Mesendoderm (in vitro differentiated cells): ENCODE measurements at places on chromosomes 1 and 21.
A peak's percentile ranks its signal among the peaks of the same experiment; 100 is the strongest.

DNA sequence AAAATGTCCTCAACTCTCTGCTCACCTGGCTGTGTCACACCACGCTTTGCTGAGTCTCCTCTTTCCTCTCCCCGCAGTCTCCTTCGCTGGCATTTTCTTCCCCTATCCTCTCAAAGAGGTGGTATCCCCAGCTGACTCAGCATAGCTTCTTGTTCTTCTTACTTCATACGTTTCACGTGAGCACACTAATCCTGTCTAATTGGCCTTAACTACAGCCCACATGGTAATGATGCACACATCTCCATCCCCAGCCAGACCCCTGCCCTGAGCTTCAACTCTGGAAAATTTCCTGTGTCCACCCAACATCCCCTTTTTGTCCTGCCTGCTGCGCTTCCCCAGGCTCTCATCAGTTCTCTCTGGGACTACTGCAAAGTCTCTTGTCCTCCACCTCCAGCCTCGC lies 169.8 kb downstream of the TTLL7 start:
- DNase-seq, result no peak

- peak; percentile 12 for DNase-seq
These were observed 344.4 kb downstream of the KCTD3 start for GRCh38 chr1:215911406-215911968.

DNA sequence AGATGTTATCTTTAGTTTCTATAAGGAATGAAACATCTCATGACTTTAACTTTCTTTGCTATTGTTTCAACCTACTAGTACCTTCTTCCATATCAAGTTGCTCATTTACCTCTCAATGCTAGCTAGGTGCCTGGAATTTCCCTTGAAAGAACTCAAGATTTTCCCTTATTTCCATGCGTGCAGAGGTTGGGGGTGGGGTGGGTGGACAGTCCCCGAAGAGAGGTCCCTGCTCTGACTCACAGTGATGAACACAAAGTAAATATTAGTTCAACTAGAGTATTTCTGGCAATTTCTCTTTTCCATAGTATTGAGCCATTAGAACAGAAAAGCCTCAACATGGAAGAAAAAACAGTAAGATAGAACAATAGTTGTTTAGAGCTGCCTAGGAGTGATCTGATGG lies 239.0 kb upstream of the ZP4 start:
- no peak for DNase-seq

GRCh38 chr1:41560496-41560895 lies 76.0 kb upstream of the EDN2 start:
- DNase-seq, result no peak

DNA sequence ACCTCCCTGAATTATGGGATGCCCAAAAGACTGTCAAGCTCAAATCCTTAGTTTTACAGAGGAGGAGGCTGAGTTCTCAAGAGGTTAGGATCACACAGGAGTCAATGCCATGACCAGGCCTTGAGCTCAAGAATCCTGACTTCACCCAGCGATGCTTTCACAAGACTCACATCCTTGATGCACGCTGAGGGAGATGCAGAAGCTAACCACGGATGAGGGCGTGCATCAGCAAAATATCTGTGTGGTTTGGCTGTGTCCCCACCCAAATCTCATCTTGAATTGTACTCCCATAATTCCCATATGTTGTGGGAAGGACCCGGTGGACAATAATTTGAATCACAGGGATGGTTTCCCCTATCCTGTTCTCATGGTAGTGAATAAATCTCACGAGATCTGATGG lies 133.2 kb downstream of the KCNJ6 start:
- DNase-seq, result no peak

- DNase-seq, result peak; percentile 22
These were observed 336.3 kb downstream of the PBX1 start for GRCh38 chr1:164895026-164895912.

- DNase-seq, result no peak
These were observed 54.3 kb upstream of the IKBKE start for GRCh38 chr1:206415942-206416341.

DNA sequence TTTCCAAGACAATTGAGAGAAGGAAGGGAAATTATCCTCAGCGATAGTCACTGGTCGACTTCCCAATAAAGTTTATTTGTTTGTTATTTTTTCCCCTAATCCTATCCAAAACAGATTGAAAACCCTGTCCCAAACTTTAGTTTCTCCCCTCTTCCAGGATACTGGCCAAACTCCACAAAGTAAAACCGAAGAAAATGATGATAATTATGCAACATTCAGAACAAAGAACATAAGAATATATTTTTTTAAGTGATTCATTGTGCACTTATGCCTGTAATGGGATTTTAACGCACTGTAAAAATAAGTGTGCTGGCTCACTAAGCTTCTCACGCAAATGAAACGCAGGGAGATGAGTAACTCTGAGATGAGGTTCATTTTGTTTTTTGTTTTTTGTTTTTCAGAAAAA lies 6.0 kb downstream of the GLIS1 start:
- DNase-seq, result no peak

- no peak for DNase-seq
These were observed 14.4 kb downstream of the LMNA start for GRCh38 chr1:156128654-156129597.

DNA sequence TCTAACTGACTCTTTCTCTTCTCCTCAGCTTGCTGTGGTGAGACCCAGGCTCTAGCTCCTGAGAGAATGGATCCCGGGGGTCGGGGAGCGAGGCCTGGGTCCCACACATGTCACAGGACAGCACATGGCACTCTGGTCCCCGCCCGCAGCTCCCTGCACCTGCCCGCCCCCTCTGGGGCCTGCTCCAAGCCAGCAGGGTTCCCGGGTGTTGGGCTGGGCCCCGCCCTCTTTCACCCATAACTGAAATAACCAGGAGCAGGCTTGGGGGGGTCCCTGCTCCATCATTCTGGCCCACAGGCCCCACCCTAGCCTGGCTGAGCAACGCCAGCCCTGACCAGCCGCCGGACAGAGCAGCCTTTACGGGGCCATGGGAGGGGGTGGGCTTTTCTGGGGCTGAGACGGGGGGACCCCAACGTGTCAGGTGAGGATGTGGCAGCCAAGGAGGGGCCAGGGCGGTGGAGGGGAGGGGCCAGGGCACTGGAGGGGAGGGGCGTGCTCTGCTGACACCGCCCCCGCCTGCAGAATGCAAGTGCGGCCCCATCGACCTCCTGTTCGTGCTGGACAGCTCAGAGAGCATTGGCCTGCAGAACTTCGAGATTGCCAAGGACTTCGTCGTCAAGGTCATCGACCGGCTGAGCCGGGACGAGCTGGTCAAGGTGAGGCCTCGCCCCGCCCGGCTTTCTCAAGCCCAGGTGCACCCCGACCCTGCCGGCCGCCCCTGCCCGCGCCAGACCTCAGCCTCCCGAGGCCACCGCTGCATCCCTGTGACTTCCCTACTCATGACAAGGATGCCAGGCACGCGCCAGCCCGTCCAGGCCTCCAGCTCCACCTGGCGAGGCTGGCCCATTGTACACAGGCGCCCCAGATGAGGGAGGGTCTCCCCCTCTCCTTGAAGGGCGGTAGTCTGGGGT lies 19.4 kb downstream of the COL6A1 start:
- DNase-seq, result no peak

GRCh38 chr1:31064718-31065309 lies 703 bp downstream of the PUM1 start:
- peak; percentile 48 for DNase-seq

DNA sequence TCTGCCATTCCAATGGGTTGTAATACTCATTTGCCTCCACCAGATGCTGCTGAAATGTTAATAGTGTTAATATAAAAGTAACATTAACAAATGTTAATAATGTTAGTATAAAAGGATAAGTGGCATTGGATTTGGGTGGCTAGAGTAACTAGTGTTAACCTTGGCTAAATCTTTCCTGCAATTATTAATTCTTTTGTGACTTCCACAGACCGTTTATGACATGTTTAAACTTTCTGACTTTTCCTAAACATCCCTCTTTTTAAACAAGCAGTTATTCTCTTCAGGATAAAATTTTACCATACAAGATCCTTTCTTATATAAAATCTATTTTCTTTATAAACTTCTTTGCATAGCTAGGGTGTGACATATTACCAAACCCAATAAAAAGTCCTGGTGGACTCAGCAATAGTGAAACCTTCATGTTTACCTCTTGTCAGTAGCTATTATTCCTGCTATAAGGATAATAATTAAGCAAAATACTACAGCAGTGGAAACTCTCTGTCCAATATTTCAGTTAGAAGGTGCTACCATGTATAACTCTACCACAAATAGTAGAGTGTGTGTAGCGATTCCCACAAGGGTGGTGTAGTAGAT lies 41.5 kb downstream of the CCDC30 start:
- peak; percentile 33 for DNase-seq

GRCh38 chr1:183419399-183419798 lies 1.2 kb upstream of the NMNAT2 start:
- no peak for DNase-seq

DNA sequence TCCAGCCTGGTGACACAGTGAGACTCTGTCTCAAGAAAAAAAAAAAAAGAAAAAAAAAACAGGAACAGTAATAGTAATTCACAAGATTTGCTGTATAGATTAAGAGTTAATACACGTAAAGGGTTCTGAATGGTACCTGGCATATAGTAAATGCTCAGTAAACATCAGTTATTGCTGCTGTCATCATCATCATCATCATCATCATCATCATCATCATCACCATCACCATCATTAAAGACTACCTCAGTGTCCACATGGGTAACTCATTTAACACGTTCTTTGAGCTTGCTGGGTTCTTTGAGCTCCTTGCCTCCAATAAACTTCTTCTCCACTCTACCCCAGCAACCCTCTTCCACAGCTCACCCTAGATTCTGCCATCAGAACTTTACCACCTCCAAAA lies 55.0 kb downstream of the KIAA0319L start:
- no peak for DNase-seq

GRCh38 chr1:88983791-88984559 lies 8.5 kb downstream of the KYAT3 start:
- DNase-seq, result peak; percentile 68

DNA sequence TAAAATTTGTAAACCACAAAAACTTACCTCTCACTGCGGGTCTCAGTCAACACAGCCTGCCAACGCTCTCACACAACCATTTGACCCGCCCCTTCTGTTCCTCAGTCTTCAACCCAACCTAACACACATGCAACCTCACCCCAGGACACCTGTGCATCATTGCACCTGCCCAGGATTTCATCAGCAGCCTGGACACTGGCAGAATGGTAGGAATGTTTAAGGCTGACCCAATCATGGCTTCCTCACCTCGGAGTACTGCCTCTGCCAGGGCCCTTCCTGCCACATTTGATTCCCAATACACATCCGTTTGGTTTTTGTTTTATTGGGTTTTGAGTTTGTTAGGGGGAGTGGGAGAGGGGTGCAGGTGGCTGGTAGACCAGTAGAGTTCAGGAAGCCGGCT lies 40.7 kb downstream of the TOMM20 start:
- DNase-seq, result no peak

DNA sequence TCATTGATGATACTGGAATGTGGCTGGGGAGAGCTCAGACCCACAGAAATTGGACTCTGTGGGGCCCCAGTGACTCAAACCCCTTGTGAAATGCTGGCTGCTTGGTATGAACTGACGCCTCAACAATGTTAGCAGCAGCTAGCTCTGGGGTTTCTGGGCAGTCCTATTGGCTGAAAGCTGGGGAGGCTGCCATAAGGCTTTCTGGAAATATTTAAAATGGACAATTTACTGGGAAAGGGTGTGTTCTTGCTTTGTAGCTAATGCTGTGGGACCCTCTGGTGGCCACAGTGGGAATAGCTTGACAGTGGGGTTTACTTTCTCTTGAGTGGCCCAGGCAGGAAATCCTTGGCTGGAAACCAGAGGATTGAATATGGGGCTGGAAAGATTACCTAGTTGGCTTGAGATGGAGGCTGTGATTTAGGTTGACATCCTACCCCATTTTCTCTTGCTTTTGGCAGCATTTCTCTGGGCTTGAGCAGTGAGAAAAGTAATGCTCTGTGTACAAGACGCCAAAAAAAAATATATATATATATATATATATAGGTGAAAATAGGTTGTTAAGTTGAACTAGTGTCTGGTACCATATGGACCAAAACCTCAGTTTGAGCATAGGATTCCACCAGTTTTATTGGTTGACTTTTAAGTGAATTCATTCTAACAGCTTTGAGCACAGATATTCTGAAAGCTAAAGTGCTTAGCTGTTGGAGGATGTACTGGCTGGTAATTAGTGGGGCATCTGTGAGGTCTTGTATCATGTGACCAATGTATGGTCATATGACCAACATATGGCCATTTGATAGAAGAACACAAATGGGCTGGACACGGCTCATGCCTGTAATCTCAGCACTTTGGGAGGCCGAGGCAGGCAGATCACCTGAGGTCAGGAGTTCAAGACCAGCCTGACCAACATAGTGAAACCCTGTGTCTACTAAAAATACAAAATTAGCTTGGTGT lies 8.2 kb upstream of the S100A10 start:
- peak; percentile 87 for DNase-seq

DNA sequence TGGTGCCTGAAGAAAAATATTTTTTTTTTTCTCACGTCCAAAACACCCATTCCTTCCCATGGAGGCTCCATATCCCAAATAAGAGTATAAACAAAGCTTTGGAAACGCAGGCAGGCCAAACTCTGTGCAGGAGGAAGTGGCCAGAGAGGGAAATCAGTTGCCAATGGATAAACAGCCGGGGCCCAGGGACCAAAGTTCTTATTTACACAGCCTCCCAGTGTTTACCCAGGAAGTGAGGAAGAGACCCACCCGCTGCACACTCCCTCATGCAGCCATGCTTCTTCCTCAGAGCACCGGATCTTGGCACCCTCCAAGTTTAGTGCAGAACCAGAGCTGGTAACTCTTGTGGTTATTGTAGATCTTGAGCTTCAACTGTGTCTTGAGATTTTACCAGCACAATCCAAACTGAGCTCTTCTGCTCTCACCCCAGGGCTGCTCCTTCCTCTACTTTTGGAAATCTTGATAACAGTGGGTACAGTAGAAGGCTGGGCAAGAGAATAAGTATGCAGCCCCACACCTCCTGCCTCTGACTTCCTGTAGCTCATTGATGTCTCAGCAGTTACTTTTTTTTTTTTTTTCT lies 14.2 kb downstream of the MARCKSL1 start:
- DNase-seq, result no peak

DNA sequence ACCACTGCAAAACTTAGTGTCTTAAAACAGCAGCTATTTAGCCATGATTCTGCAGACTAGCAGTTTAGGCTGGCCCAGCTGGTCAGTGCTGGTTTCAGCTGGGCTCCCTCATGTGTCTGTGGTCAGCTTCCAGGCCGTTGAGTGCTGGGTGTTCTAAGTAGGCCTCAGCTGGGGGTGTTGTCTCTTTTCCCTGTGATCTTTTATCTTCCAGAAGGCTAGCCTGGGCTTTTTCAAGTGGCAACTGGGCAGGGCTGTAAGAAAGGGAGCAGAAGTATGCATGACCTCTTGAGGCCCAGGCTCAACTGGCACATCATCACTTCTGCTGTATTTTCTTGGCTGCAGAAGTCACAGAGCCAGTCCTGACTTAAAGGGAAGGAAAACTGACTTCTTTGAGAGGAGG lies 136.1 kb downstream of the KIF26B start:
- no peak for DNase-seq

GRCh38 chr1:241688940-241689368 lies 36.9 kb downstream of the WDR64 start:
- DNase-seq, result peak; percentile 73
